PC-3 (cell line): ENCODE measurements at places on chromosomes 11 and 22.

DNA sequence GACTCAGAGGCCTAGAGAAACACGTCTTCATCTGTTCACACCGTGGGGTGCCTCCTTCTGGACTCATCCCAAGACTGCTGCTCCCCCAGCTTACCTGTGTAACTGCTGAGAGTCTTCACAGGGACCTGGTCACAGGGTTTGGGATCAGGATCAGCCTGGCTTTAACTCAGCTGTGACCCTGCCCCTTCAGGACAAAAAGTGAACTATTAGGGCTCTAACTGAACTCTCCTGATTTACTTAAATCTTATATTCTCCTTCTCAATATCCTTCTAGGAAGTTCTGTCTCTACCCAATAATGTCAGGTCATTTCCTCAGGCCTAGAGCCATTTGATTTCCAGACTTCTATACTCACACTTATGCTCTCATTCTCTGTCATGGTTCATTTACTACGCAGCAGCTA, 108.4 kb downstream of the ZNF280B start:
- no peak for DNase-seq

DNA sequence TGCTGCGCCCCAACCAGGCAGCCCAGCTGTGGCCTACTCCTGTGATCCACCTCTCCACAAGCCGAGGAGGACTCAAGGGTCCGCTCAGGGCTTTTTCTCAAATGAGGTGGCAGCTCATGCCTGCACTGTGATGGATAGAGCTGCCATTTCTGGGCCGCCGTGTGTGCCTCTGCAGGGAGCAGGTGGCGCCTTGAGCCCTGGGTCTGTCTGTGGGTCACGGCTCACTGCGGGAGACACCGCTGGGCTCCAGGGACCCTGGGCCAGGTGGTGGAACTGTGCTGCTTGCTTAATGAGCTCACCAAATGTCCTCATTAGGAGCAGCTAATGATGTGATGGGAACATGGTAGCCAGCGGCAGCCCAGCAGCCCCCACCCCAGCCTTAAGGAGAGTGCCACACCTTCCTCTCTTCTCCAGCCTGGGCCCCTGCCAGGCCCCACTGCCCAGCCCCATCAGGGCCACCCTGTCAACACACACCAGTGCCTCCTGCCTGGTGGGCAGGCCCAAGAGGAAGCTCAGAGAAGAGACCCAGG, 50.8 kb downstream of the DHCR7 start:
- no peak for DNase-seq

DNA sequence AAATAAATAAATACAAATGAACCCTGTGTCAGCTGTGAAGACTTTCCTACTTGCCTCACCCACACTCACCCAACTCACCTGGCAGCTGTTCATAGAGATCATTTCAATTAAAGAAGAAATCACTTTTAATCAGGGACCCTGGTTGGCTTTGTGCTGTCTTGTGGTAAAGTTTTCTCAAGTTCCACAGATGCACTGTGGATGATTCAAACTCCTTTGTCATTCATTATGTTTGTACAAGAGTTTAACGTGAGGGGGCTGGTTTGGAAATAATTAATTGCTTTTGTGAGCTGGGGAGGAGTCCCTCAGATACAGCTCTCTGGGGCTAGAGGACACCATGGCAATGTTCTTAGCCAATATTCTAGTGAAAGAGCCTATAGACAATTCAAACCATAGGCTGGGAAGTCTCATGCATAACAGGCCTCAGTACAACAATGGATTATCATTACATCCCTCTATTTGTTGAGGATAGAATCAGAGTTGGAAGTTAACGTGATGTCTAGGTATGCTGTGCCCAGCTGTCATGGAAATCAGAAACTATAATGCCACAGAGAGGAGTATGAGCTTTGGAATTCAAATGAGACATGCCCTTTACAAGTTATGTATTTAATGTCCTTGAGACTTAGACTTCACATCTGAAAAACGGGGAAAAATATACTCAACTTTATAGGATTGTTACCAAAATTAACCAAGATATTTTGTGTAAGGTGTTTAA, 698.5 kb downstream of the KCNA4 start:
- peak; percentile 54 for DNase-seq

DNA sequence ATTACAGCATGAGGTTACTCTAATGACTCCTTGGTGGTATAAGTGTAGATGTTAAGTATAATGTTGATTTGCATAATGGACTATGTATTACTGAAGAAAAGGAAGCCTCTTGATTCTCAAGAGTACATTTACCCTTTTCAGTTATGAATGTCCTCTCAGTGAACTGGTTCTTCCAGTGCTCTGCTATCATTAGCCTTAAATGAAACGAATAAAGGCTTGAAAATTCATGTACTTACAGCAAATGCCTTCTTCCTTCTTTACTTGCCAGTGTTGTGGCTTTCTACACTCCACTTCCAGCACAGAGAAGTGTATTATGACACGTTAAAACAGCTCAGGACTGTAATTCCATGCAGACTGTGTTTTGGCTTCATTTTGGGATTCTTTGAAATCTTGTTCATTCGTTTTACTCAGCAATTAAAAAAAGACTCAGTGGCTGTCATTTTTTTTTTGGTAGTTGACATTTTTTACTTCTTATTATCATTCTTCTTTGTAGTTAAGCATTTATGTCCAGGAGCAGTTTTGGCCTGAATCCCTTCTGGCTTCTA, 96.9 kb downstream of the MTMR3 start:
- DNase-seq: no peak

DNA sequence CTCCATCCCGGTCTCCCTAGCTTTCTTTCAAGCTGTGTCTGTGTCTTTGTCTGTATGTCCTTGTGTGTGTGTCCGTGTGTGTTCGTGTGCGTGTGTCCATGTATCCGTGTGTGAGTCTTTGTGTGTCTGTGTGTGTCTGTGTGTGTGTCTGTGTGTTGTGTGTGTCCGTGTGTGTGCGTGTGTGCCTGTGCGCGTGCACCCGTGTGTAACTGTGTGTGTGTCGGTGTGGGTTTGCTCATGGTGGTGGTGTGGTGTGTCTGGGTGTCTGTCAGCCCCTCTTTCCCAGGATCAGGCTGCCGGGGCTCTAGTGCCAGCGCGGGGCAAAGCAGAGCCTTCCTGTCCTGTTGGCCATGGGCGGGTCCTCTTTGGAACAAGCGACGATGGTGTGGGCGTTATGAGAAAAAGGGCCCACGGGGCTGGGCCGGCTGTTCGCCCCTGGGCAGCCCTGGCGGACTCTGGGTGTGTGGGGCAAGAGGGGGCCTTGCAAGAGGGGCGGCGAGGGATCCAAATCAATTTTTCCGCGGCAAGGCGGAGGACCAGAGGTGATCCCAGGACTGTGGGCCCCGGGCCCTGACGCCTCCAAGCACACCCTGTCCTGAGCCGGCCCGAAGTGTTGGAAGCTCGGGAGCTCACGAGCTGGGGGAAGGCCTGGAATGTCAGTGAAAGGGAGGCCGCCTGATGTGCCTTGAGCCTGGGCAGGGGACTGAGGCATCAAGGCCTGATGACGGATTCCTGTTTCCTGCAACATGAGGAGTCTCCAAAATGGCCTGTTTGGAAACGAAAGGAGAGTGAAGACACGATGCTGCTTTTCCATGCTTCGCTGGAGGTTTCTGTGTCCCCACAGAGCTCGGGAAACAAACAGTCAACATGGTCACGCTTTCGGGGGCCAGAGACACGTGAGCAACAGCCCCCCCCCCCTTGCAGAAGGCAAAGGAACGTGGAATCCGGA, 3929.2 kb upstream of the OR11H1 start:
- no peak for DNase-seq

- DNase-seq: no peak
These were observed 21.2 kb downstream of the RSF1 start for GRCh38 chr11:77799338-77799737.

DNA sequence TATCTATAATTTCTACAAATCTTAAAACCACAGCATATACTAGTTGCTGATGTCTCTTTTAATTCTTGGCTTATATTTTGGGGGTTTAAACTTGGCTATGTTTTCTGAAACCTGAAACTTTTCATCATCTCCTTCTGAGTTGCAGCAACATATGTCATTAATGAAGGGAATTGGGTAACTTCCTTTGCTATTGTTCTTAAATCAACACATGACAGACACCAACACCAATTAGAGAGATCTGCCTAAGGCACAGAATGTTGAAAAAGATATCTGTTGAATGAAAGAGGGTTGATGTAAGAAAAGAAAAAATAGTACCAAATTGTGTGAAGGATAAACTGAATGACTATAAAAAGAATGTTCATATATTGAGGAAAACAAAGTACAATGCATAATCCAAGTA, 10.3 kb upstream of the GAS2 start:
- no peak for DNase-seq

GRCh38 chr11:10518891-10519290, 22.1 kb downstream of the RNF141 start:
- no peak for DNase-seq

- peak; percentile 55 for DNase-seq
These were observed 33.4 kb downstream of the ARFGAP2 start for GRCh38 chr11:47143322-47143721.

- no peak for DNase-seq
These were observed 23.8 kb downstream of the POU2AF2 start for GRCh38 chr11:111269146-111269868.

GRCh38 chr11:111409915-111410314, 30.8 kb upstream of the POU2AF1 start:
- no peak for DNase-seq

DNA sequence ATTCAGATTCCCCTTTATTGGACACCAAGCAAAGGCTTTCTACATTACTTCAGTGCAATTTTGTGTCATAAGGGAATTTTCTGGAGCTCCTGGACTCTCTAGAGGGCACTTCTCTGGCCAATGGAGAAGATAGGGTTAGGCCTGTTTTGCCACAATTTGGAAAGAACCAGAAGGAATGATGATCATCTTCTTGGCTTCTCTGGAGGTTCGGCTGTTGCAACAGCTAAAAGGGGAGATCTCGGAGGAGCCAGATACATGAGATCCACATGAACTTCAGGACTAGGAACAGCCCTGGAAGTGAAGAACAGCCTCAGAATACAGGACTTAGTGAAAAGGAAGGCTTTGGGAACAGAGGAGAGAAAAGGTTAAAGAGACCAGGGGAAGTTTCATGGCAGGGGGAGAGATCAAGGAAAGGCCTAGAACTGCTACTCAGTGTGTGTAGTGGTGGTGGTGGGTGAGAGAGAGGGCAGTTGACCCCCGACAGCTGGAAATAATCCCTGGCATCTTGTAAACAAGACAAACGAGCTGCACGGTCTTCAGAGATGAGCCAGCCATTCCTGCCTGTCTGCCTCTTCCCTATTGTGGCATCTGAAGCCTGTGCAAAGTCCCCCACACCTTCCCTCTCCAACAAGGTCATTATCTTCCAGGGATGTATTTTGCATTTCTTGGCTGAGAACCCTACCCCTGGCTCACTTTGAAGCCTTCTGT, 83.8 kb downstream of the CCDC81 start:
- DNase-seq: no peak

DNA sequence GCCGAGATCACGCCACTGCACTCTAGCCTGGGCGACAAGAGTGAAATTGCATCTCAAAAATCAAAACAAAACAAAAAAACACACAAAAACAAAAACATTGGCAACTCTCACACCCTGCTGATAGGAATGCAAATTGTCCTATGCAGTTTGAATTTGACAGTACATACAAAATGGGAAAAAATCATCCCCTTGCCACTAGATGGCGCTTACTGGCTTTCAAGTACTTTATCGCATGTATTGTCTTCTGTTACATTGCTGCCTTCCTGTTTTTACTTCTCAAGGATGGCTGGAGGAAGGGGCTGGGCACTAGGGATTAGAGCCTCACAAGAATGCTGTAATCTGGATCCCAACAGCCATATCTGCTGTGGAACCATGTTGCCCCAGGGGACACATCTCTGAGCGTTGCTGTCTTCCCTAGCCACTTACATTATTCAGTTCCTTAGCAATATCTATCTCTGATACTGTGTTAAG, 59.4 kb upstream of the A4GALT start:
- DNase-seq: peak; percentile 82

DNA sequence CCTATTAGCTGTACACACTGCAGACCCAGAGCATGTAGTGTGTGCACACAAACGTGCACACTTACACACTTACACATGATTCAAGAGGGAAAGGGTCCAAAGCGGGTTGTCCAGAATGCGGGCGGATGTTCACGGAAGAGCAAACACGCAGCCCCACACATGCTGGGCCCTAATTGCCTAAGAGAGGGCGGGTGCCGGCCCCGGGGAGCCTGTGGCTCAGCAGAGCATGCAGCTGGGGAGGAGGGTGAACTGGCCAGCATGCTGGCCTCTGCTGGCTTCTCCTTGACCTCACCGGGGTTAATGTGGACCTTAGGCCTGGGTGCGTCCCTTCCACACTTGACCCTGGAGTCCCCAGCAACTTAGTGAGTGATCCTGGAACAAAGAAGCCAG, 816.3 kb downstream of the BRD1 start:
- no peak for DNase-seq

DNA sequence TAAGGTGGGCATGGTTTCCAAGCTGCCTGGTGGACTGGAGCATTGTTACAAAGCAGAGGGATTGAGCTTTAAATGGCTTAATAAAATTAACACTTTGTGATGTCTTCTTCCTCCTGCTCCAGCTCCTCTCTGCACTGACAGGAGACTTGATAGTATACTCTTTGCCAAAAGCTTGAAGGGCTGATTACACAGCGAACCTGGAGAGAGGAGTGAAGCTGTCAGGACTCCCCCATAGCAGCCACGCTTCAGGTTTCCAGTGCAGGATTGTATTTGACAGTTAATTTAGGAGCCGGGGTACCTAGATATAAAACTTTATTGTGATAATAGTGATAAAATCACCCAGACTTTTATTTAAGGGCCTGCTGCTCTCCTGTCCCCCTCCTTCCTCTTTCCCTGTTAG, 50.0 kb downstream of the TRIM44 start:
- DNase-seq: no peak

GRCh38 chr11:126355926-126356897, 726 bp downstream of the ST3GAL4 start:
- peak; percentile 31 for DNase-seq

- no peak for DNase-seq
These were observed 894.6 kb downstream of the METTL15 start for GRCh38 chr11:29002816-29003215.

- DNase-seq: no peak
These were observed 10.5 kb downstream of the GRK2 start for GRCh38 chr11:67276781-67277230.

DNA sequence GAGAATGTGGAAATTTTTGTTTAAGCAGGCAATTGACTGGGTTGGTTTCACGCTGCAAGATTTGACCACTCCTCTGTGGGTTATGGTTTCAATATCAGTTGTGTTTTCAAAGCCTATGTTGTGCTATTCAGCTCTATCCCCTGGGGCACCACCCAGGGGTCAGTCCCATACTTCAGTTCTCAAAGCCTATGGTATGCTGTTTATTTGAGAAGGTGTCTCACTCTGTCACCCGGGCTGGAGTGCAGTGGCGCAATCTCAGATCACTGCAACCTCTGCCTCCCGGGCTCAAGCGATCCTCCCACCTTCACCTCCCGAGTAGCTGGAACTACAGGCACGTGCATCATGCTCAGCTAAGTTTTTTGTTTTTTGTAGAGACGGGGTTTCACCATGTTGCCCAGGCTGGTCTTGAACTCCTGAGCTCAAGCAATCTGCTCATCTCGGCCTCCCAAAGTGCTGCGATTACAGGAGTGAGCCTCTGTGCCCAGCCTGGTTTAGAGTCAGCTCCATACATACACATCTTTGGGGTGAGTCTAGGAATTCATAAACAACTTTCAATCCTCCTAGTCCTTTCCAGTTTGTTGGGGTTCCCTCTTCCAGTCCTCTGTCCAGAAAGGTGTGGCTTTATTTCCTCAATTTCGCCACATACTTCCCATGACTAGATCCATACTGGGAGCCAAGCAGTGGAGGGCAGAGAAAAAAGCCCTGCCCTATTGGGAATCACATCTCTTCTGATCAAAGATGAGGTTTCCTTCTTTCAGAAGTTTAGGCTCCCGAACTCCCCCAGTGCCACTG, 35.0 kb upstream of the MAPK1 start:
- DNase-seq: no peak
